ENCODE measurements at places on chromosomes 16 and 17.

- peak; percentile 42 for DNase-seq
Observed at GRCh38 chr17:82416771-82417170, 1.4 kb upstream of the HEXD start.

- DNase-seq, result no peak
Observed at GRCh38 chr16:9165681-9166080, 74.2 kb downstream of the HAPSTR1 start.

DNA sequence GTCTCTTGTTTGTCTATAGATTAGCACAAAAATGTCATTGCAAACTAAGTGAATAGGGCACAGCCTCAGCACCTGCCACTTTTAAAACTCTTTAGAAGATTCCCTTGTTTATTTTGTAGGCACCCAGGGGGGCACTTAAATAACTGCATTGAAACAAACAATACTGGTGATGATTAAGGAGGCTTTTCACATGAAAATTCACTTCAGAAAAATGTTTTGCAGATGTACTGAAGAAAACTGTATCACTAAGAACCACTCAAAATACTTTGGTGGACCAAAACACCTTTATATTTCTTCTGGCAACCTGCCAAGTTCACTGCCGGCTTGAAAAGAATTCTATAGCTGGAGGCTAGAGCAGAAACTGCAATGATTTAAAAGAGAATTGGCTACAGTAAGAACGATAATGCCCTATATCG is 281.5 kb downstream of the TOX3 start:
- DNase-seq, result no peak

DNA sequence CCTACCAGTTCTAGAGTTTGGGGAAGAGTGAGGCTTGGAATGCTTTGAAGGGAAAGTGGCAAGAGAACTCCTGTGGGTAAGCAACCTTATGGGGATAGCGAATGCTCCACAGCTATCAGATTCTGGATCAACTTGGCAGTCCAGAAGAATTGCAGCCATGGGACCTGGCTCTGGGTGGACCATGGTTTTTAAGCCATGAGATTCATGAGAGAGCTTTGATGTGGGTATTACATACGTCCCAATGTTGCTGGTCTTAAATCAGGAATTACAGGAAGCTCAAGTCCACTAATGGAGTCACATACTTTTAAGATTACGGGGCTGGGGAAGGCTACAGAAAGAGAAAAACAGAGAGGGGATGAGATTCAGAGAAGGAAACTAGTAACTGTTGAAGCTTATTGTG is 142.5 kb upstream of the ELAC2 start:
- no peak for DNase-seq

- no peak for DNase-seq
Observed at GRCh38 chr17:21015564-21015963, 27.2 kb downstream of the USP22 start.

GRCh38 chr17:54255696-54256095 is 433.0 kb downstream of the KIF2B start:
- DNase-seq, result no peak

GRCh38 chr17:28738680-28739384 is 5.0 kb upstream of the TRAF4 start:
- peak; percentile 87 for DNase-seq

DNA sequence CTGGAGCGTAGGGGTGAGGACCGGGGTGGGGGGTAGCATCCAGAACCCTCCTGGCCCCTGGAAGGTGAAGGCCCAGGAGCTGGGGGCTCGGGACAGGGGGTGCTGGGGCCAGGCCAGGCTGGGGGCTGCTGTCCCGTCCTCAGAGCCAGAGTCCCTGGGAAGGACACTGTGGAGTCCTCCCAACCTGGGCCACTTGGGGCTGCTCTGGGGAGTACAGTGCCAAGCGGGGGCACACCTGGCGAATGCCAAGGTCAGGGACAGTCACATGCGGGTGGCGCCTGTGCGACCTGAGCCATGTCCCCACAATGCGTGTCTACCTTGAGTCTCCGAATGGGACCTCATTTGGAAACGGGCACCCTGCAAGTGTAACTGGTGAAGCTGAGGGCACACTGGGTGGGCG is 1.2 kb upstream of the PERCC1 start:
- DNase-seq, result no peak

DNA sequence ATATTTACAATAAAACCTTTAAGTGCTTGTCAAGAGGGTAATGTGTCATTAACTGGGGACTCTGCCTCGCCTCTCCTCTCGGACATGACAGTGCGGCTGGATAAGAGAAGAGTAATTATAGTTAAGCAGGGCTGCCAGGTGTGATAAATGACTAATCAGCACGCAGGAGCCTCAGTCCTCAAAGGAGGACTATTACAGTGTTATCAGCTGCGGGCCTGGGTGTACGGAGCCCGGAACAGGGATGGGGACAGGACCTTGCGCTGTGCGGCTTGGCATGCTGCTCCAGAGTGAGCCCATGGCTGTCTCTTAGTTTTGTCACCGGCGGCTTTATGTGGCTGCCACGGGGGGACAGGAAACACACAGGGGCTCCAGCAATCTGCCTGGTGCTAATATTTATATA is 607.2 kb downstream of the MAF start:
- no peak for DNase-seq

GRCh38 chr16:50197582-50197981 is 44.5 kb downstream of the TENT4B start:
- DNase-seq, result no peak

DNA sequence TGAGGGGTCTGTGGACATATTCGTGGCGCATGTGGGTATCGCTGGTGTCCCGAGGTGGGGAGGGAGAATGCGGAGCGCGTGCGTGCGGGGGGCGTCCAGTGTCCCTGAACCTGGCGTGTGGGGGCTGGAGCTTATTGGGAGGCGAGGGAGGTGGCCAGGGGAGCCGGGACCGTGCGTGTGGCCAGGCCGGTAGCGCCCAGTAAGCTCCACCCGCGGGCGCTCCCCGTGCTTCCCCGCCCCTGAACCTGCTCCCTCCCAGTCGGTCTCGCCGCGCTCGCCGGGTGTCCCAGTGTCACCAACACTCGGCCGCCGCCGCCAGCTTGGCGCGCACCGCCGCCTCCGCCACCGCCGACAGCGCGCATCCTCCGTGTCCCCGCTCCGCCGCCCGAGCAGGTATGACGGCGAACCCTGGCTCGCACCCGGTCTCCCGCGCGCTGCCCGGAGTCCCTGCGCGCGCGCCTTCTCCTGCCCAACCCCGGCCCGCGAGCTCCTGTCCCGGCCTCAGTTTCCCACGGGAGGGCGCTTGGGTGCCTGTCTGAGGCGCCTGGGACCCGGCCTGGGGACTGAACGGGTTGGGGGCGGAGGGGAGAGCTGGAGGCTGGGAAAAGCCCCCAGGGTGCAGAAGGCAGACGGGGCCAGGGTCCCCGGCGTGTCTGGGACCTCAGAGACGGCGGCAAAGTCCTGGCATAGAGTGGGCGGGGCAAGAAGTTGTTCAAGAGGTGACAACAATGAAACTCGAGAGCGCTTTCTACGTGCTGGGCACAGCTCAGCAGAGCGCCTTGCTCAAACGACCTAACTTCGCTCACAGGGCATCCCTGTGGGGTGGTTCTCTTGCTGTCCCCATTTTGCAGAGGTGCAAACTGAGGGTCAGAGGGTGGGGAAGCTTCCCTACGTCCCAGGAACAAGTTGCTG is at the start of gene SCNN1B:
SCNN1B (plus strand) TSS at position 258 of the 912 bp plus-strand sequence. CDS start 46,298 bp downstream, outside the sequence.
- peak; percentile 4 for DNase-seq

DNA sequence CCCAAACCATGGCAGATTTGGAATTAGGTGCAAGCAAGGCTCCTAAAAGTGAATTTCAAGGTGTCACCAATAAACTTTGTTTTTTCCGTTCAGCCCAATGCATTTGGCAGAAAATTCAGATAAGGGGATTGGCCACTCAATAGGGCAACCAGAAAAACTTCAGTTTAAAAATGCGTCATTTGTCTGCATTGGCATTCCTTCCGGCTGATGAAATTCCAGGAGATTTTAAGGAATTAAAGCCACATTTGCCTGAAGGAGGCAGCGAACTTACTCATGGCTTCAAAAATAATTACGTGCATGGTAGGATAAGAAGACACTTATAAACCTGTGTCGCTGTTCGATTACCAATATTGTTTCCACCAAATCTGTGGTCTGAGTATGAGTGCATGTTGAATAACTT is 151.9 kb downstream of the SALL1 start:
- DNase-seq, result no peak

DNA sequence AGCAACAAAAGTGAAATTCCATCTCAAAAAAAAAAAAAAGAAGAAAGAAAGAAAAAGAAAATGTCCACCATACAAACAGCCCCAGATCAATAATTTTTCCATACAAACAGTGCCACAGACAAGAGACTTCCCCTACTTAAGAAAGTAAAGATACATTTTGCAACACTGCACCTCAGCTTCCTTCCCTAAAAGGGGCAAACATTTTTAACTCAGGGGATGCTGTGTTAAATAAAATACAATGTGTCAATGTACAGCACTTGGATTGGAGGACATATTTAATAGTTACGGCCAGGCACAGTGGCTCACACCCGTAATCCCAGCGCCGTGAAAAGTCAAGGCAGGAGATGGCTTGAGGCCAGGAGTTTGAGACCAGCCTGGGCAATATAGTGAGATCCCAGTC is 22.3 kb downstream of the MYH11 start:
- DNase-seq, result no peak

- DNase-seq, result no peak
Observed at GRCh38 chr16:8736123-8736668, 61.2 kb downstream of the TMEM186 start.

DNA sequence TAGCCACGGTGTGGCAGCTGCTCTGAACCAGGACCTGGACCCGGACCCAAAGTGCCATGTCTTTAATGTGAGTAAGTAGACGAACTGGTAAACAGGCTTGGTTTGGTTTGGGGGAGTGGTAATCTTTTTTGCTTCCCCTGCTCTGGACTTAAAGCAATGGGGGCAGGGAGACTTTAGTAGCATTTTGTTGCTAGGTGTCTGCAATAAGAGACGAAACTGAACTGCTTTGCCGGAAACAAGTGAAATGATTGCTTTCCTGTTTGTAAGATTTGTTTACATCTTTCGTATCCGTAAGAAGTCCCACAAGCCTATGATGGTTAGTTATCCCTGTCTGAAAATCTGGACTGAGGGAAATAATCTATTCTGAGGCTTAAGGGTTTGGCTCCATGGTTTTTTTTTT is 21.5 kb downstream of the PRCD start:
- no peak for DNase-seq

GRCh38 chr16:31352376-31353115 is 2.4 kb upstream of the ITGAX start:
- DNase-seq, result no peak

DNA sequence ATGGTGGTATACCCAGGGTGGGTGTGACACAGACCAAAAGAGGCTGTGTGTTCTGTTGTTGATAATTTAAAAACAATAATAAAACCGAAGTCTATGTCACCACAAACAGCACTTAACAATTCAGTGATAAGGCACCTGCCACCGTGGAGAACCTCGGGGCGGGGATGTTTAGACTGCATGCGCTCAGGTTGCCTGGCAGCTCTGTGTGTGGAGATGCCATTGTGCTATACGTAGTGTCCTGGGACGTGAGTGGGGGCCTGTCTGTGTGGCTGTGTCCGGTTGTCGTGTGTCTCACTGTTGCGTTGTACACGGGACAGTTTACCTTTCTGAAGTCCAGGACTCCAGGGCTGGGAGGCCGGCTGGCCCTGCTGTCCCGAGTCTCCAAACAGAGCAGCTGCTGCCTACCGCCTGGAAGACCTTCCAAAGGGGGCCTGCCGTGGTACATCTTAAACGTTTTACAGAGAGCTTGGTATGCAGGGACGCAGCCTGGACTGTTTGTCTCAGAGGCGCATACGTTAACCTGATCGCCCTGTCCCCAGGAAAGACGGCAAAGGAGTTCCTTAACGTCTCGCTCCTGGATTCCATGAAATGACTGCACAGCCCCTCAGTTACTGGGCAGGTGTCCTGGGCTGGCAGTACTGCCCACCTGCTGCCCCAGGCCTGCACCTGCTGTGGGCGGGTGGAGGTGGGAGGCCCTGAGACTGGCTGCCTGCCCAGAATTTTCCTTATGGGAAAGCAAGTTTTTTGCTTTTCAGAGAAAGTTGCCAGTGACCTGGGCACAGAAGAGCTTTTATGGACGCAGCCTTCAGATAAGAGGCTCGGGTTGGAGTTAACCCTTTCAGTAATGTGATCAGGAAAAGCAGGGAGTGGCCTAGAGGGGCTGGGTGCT is 19.0 kb downstream of the SPIRE2 start:
- no peak for DNase-seq

- DNase-seq, result peak; percentile 44
Observed at GRCh38 chr17:49358641-49359247, 3.3 kb downstream of the ZNF652 start.

- no peak for DNase-seq
Observed at GRCh38 chr16:1494129-1494640, 1.0 kb downstream of the TELO2 start.

- DNase-seq, result no peak
Observed at GRCh38 chr17:59439741-59440211, 108.3 kb downstream of the YPEL2 start.

DNA sequence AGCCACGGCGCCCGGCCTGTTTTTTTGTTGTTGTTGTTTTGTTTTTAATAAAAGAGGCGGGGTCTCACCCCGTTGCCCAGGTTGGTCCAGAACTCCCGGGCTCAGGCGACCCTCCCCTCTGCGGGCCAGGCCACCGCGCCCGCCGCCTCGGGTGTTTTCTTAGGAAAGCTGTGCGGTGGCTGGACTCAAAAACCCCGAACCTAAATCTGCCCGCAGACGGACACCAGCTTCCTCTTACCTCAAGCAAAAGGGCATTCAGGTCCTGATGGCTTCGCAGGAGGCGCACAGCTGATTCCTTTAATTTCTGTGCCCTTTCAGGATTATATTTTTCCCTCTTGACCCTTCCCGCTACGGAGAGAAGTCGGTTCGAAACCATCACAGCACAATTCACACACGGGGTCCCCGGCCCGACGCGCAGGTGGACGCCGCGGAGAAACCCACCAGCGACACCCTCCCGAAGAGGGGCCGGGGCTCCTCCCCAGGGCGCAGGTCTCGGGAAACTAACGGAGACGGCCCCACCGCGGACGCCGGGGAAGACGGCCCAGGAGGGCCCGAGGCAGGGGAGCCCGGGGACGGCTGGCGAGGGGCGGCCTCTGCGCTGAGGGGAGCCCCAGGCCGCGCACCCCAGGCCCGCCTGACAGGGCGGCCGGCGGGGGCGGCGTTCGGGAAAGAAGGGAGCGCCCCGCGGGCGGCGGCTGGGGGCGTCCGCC is 653 bp downstream of the FANCA start:
- peak; percentile 28 for DNase-seq

DNA sequence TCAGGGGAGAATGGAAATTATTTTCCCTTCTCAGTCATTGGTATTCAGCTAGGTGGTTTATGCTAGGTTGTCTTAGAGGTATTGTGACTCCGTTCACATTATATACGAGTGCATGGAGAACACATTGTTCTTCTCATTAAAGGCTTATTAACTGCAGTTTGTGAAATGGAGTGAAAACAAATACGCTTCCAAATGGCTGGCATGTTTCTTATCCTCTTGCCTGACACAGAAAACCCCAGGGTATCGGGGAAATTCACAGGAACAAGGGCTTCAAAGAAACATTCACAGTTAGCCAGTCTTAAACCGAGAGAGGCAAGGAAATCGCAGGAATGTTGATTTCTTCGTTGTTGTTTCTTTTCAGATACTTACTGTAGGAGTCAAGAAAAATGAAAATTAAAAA is 1047.9 kb upstream of the RBFOX1 start:
- no peak for DNase-seq

GRCh38 chr16:28000314-28001169 is 63.0 kb downstream of the GSG1L start:
- no peak for DNase-seq

GRCh38 chr17:41631898-41632285 is 7.5 kb upstream of the KRT17 start:
- no peak for DNase-seq

GRCh38 chr16:1439058-1439698 is 5.2 kb downstream of the CCDC154 start:
- no peak for DNase-seq

Data from activated CD8-positive, alpha-beta T cell treated with anti-CD3 and anti-CD28 coated beads for 36 hours (primary cell).